ENCODE measurements at places on chromosomes 7 and 10.
A peak's percentile ranks its signal among the peaks of the same experiment; 100 is the strongest.

DNA sequence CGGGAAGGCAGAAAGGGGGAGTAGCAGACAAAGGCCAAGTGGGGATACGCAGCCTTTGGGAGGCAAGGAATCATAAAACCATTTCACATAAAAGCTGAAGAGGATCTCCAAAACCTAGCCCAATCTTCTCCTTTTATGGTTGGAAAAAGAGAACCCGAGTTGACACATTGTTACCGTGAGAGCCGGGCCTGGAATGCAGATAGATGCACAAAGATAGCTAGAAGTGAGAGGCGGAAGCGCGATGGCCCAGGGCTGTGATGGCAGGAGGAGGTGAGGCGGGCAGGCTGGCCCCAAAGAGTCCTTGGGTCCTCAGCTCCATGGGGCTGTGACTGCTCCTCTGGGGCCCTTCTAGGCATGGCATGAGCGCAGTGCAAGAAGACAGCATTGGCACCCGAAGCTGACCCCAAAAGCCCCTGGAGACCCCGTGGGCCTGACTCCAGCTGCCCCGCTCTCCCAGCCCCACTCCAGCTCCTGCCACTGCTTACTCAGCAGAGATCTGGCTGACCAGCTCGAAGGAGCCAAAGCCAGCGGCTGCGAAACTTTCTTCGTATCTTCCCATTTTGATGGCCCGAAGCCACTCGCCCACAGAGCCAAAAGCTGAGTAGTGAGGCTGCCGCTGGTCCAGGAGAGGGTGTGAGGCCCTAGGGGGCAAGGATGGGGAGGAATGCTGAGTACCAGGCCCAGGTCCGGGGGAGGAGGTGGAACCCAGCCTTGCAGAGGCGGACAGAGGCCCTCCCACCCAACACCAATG lies 22.5 kb downstream of the EPHB4 start:
- DNase-seq, result no peak

DNA sequence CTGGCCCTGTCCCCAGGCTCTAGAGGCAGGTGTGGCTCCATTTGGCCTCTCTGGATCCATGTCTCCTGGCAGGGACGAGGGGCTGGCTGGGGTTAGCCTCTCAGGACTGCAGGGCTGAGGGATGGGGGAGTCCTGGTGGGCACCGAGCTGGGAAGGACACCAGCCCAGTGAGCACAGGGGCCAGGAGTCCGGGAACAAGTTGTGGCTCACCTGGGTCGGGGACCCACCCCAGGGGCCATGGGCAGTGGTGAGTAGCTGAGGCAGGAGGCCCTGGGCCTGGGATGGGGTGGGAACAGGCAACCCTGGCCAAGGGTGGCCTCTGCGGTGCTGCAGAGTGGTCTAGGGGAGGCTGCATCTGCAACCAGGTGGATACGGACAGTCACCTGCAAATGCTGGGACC lies 24.1 kb downstream of the ANTXRL start:
- DNase-seq, result no peak

DNA sequence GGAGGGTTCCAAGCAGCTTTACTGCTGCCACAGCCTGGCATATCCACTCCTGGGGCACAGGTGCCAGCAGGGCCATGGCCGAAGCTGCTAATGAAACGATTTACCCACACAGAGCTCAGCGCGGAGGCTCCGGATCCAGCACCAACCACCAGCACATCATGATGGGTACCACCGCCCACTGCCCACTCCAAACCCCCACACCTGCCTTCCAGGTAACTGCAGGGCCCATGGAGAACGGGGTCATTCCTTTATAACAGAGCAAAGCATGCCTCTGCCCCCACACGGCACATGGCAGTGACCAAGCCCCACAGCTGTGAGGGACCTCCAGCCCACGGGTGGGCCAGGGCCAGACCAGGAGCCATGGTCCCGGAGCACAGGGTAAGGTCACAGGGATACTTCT lies 53.2 kb downstream of the EBF3 start:
- DNase-seq, result no peak

- peak; percentile 72 for DNase-seq
These were observed 26.0 kb upstream of the ZNF273 start for GRCh38 chr7:64876792-64877713.

DNA sequence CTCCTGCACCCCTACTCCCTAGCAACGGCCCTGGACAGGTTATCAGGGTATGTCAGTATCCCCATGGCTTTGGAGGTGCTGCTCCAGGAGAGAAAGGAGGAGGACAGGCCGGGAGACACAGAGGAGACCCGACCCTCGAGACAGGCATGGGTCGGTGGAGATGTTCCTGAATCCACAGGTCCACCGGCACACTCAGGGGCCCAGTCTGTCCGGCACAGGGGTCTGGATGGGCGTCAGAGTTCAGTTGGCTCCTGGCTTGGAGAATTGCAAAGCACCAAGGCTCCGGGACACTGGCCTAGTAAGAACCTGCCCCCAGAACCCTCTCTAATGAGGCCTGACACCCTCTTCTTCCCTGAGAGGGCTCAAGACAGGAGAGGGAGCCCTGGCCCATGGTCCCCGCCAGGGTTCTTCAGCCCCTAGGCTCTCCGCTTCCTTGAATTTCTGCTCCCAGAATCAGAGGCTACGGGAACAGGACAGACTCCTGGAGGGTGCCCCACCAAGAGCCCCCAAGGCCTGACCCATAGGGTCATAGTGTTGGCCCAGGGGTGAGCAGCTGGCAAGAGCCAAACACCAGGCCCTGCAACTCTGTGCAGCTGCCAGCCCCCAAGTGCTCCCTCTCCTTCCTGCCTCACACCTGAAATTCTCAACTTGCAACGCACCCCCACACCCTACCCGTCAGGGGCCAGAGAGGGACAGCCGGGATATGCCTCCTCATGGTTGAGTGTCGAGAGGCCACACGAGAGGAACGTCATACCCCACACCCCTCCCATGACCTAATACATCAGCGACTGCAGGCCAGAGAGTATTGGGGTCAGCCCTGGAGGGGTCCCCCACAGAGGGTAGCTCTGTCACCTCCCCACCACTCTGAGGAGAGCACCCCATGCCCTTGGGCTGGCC lies 5.5 kb upstream of the IRF5 start:
- no peak for DNase-seq

DNA sequence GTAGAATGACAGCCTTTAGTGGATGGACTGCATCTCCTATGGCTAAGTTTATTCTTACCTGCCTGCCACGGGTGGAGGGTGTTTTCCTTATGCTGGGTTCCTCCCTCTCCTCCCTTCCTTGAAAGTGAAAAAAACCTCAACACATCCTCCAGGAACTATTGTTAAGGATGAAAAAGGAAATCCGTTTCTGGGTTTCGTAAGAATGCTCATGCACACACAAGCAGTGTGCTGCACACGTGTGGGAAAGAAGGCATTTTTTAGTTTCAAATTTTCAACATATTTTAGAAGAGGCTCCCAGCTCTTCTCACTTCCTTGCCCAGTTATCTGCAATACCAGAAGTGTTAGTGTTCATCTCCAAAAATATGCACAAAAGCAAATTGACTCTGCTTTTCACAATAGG lies 90.6 kb downstream of the FAM171A1 start:
- no peak for DNase-seq

DNA sequence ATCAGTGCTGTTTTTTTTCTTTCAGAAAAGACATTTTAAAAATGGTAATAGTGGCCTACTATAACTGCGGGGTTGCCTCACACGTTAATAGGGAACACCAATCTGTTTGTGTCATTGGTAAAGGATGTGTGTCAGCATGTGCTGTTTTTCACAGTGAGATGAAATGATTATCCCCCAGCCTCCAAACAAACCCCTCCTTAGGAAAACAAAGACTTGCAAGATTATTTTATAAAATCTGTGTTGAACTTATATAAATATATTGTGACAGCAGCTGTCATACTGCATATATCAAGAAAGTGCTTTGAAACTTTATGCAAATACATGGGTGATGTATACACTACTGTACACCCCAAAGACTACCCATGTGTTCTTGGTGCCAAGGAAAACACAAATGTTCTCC lies 125.8 kb downstream of the BMPER start:
- DNase-seq, result no peak

GRCh38 chr7:54111814-54112511 lies 430.2 kb upstream of the VSTM2A start:
- DNase-seq, result no peak

DNA sequence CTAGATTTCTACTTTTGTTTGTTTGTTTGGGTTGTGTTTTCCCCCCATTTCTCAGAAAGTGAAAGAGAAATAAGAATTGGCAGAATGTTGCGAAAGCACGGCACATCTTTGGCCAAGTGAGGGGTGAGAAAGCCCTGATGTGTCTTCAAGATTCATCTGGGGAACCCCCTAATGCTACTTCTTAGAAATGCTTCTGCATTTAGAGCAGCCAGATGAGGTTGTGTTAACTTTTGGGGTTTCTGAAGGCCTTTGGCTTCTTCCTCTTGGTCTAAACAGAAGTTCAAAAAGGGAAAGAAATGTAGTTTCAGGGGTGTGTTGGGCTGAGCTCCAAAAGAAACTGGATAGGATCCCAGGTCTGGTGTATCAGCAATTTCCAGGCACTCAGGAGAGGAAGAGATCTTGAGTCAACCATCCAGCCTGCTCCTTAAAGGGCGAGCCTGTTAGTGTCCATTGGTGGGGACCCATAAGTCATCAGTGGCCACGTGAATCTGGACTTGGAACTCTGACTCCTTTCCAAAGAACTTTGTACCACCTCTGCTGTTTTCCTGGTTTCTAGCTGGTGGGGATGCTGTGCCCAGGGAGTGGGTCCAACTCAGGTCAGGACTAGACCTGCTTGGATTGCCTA lies 6.5 kb downstream of the DUSP5 start:
- peak; percentile 78 for DNase-seq

DNA sequence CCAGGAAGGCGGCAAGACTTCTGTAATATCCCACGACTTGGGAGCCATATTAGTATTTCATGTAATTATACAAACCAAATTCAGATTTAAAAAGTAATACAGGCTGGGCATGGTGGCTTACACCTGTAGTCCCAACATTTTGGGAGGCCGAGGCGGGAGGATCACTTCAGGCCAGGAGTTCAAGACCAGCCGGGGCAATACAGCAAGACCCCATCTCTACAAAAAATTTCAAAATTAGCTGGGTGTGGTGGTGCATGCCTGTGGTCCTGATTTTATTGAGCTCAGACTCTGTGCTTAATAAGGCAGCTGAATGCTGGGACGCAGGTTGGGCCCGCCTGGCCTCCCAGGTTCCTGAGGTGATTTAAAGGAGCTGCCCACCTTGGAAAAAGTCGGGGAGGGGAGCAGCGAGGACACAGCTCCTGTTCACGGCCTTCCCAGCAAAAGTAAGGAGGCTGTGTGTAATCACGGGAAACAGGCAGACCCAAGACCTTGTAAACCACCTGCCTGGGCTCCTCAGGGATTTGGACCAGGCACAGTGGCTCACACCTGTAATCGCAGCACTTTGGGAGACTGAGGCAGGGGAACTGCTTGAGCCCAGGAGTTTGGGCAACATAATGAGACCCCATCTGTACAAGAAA lies 93.0 kb upstream of the DNAAF5 start:
- DNase-seq, result no peak

GRCh38 chr10:124655191-124656112 lies 88.7 kb downstream of the FAM53B start:
- no peak for DNase-seq

GRCh38 chr7:100693312-100694097 lies 545 bp downstream of the GIGYF1 start:
- no peak for DNase-seq

DNA sequence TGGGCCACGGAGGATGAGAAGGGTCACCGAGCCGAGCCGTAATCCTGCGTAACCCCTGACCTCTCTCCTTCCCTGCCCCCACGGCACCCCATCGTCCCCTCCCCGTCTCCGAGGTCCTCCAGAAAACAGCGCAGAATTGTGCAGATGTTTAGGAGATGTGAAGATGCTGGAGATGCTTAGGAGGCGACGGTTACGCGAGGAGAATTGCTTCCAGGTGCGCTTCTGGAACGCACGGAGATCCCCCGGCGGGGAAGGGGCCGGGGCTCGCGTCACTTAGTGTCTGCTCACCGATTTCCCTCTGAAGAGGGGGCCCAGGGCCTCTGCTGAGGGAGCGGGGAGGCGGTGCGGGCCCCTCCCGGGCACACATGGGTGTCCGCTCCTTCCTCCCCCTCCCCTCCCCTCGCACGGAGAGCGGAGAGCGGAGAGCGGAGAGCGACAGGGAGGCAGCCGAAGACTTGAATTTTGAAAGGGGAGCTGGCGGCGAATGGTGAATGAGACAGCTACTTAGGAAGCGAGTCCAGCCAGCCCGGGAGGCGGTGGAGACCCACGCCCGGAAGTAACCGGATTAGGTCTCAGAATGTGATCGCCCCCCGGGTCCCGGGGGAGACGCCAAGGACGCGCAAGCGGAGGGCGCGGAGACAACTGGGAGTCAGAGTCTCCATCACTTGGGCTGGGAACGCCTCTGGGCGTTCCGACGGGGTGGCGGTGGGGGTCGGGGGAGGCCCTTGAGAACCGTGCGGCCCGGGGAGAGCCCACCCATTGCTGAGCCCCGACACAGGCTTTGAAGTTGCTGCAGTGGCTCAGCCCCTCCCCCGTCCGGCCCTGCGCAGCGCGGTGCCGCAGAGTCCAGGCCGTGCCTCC lies 8.7 kb upstream of the EN2 start:
- no peak for DNase-seq

DNA sequence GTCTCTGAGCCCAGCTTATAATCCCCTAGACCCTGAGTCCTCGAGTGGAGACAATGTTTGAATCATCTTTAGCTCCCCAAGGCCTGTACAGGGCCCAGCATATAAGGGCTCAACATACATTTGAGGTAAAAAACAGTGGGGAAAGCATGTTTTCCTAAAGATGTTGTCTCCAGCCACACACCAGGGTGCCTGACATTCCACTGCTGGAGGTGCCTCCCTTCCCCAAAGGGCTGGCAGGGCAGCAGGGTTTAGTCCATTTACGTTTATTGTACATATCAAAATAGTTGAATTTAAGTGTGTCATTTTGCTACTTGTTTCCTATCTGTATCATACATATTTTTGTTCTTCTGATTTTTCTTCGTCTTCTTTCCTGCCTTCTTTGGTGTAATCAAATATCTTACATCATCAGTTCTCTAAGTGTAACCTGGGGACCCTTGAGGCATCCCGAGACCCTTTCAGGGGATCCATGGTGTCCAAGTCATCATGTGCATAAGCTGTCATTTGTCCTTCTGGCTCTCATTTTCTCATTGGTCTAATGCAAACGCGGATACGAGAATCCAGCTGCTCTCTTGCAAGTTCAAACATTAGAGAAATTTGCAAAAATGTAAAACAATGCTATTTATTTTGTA lies 101.6 kb downstream of the PDGFA start:
- no peak for DNase-seq

DNA sequence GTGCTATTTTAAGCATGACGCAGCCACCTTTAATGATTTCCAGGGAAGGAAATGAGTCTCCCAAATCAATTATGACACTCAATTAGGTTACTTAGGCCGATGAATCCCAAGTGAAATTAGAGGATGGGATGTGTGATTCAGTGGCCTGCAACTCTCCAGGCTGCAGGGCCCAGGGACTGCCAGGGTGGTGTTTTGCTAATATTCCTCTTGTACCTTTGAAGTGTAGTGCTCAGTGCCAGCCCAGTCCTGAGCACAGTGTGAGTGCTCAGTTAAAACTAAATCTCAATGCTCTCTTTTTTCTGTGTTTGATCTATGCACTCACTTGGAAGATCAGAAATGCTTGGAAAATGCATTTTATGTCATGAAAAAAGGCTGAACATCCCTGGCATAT lies 51.6 kb downstream of the SEM1 start:
- DNase-seq, result no peak
